NCI-H2171 (cell line): ENCODE measurements at places on chromosomes 6 and 20.

DNA sequence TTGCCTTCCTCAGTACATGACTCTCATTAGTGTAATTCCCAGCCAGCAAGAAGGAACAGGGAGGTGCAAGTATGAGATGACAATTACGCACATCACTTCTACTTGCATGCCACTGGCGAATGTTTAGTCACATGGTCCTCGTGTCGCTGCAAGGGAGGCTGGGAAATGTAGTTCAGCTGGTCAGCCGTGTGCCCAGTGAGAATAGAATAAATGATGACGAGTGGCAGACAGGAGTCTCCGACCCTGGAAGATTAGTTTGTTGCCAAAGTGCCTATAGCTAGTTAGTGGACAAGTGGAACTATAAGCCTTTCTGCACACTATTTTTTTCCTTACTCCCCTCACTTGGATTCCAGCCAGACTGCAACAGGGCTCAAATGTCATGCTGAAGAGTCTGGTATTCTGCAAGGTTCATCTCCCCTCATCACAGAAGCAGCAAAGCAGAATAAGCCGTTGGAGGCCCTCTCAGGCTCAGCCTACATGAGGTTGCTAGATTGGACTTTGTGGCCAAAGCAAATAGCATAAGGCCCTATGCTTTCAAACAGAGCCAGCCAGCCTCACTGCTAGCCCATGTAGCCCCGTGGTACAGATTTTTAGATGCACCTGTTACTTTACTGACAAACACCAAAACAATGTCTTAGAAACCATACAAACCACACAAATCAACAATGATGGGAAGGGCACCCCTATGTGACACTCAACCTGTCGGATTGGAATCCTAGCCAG is 9.7 kb downstream of the LINC00237 start:
- peak; percentile 24 for DNase-seq

DNA sequence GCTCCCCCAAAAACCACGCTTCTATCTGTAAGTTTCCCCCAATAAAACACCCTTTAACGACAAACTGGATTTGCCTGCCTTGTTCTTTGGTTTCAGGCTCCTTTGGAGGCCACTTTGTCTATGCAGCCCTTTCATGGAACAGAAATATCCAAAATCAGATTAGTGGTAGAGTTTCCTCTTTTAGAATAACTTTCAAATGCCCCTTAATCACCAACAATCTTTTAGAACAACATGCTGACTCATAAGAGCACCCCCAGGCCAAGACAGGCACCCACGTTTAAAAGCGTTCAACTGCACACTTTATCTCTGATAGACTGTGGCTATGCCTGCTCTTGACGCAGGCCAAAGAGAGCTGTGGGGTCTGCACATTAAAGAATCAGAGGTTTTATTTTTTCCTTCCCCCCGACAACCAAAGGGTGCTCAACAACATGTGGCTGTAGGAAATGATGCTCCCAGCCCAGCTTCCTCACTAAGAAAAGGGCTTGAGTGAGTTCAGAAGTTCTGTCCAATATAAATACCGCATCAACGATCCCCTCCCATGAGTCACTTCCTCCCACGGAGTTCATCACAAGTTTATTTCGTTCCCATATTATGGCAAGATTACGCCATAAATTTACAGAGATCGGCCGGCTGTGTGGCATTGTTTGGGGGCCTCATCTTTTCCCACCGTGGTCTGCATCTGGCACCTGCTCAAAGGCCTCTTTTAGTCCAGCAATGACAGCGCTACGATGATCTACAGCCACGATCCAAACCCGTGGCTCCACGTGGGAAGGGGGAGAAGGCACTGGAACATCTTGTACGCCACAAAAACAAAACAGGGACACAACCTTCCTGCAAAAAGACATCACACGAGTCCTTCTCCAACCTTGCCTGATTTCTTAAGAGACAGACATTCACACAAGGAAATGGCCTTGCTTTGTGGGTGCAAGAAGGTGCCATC is 88.8 kb upstream of the NFATC2 start:
- DNase-seq = no peak

- no peak for DNase-seq
Observed at GRCh38 chr20:16516794-16517193, 56.5 kb downstream of the KIF16B start.

DNA sequence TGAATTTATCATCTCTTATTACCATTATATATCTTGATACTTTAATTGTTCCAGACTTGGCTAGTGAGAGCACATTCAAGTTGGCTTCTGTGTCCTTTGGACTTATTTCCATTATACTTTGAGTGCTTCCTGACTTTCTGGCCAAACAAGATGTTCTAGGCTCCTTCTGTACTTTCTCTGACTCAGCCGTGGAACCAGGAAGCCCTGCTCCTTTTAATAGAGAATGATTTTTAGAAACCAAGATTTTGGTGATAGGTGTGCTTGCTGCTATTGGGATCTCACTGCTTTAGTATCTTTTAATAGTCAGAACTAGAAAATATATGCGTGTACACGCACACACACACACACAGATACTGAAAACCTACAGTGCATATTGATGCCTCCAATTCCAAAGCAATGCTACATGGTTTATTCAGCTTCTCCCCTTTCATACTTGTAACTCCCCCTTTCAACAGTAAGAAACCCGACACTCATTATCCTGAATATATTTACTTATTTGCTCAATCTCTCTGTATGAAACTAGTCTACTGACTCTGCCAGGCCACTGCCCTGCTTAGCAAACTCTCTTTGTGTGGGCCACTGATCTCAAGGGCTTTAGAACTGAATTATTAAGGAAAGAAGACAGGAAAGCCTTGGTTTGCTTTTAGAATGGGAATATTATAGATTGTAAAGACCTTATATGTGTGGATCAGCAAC is 42.7 kb upstream of the EZR start:
- no peak for DNase-seq

DNA sequence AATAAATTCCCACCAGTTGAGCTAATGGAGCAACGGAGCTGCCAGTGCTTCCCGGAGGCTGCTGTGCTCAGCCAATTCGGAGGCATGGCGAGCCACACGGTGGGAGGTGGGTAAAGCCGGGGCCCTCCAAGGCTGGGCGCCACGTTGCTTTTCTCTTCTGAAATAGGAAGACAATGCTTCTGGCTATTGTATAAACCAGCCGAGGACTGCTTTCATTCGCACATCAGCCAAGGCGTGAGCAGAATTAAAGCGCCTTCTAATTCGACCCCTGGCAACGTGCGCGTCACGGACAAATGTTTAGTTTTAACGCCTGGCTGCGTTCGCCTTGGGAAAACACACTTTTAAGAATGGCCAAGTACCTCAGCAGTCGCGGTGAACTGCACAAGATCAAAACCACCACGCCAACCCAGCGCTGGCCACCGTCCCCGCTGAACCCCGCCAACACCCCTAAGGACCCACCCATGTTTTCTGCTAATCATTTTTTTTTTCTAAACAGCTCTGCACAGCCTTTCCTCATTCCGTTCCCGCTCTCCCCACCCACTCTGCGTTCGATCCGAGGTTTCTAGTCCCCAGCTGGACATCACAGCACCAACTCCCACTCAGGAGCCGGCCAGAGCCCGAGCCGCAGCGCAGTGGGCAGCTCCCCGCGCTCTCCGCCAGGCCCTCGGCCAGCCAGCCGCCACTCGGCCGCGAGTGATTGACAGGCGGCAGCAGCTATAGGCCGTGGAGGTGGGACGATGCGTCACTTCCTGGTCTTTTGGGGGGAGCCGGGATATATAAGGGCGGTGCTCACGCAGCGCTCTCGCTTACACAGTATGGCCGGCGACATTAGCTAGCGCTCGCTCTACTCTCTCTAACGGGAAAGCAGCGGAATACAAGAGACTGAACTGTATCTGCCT is at the start of gene AMD1:
Gene AMD1 (plus strand): TSS at position 805 of the 899 bp plus-strand sequence. CDS start 321 bp downstream, outside the sequence.
- DNase-seq = peak; percentile 94

- DNase-seq = no peak
Observed at GRCh38 chr6:34425132-34425497, 754 bp downstream of the RPS10 start.

GRCh38 chr6:135081966-135082365 is 27.3 kb upstream of the HBS1L start:
- DNase-seq = no peak

DNA sequence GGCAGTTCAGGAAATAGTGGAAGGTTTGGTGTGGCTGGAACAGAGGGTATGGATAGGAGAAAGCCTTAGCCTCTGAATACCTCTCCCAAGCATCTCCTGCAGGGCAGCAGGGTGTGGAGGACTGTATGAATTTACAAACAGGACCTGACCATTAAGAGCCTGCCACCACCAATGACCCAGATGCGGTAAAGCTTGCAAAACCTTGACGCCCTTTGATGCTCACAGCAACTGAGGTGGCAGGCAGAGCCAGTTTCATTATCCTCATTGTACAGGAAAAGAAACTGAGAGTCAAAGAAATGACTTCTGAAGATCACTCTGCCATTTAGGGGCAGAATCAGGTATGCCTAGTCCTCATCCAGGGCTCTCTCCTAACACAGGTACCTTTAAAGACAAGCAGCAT is 2.4 kb downstream of the HM13 start:
- DNase-seq = no peak

GRCh38 chr6:71466362-71466761 is 177.8 kb downstream of the OGFRL1 start:
- DNase-seq = no peak

DNA sequence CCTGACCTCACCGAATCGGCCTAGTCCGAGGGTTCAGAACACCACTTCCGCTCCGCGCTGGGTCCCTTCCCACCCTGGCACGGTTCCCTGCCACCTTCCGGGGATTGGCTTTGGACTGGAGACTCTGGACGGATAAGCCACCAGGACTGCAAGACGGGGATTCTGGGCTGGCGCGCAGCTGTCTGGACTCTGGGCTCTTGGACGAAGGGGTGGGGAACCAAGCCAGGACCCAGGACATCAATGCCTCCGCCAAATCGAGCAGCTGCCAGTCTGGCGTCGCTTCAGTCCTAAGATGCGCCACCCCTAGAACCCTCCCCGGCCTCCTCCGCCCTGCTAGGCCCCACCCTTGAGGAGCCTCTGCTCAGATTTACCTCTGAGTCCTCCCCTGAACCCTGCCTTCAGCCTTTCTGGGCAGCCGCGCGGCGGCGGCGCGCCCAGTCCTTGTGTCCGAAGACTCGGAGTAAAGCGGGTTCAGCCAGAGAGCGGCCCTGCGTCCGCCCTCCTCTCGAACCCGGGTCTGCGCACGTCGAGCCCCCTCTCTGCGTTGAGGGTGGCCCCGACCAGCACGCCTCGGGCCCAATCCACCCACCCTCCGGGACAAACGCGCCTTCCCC is 1.2 kb downstream of the KCNK17 start:
- no peak for DNase-seq

DNA sequence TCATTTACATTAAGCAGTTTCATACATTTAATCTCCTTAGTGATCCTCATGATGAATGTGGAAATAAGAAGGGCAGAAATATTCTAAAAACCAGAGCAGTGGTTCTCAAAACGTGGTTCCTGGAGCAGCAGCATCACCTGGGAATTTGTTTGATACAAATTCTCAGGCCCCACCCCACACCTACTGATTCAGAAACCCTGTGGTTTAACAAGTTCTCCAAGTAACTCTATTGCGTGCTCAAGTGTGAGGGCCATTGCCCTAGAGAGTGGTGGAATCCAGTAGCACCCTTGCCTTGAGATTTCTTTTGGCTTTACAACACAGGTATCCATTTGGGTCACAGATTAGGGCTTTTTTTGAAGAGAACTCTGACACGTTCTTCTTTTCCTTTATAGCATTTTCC is 354.6 kb upstream of the FLRT3 start:
- no peak for DNase-seq

DNA sequence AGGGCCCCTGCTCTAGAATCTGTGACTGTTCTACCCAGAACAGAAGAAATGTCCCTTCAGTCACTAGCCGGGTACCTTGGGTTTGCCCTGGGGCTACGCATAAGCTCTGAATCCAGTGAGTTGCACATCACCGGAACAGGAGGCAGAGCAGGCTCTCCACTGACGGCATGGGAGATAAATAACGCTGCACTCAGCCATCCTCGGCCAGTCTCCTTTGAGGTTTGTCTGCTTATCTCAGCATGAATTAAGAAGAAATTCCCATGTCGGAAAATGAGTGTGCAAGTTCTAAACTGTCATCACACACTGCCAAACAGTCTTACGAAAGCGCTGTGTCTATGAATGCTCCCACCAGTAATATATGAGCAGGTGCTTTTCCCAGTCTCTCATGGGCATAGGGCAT is 90.8 kb downstream of the FAM50B start:
- DNase-seq = no peak

DNA sequence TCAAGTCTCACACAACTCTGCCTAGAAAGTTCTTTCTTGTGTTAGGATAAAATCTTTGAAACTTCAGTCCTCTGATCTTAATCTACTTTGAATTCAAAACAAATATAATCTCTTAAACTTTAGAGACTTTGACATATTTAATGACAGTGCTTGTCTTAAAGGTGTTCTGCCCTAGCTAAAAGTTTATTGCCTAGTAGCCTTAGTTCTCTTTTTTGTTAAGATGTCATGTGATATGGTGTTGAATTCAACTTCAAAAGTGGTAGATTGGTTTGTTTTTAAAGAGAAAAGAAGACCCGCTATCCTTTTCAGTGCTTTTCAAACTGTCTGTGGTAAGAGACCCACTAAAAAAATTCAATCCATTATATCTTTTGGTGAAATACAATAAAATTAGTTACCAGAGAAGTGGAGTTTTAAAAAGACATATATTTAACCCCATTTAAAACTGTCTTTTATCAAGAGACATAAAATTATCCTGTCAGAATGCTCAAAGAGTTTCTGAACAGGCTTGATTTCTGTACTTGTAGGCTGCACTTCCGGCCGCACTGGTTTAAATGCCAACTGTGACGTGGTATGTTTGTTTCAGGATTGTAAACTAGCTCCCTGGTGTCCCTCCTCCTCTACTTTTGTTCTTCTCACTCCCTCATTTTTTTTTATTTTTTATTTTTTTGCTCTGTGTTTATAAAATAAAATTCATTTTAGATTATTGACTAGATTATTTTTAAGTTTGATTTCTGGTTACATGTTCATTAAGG is 76.5 kb downstream of the QKI start:
- no peak for DNase-seq
